Left lung (tissue), 14 donors: ENCODE measurements at places on chromosomes 12 and 14. TPM values are rescaled to one million over a fixed set of nuclear protein-coding genes. Genes with fewer than 3 reads are reported as not detected.

DDX24 gene
- 135 TPM for polyA plus RNA-seq

CHST11 gene
- 13.6 TPM for polyA plus RNA-seq

COX8C gene
- polyA plus RNA-seq = not detected

APAF1 gene
- 48.3 TPM for polyA plus RNA-seq

SCYL2 gene
- 69.9 TPM for polyA plus RNA-seq

PZP gene
- 2.4 TPM for polyA plus RNA-seq

HOXC6 gene
- polyA plus RNA-seq = 3.1 TPM

SALL2 gene
- 37.8 TPM for polyA plus RNA-seq

ANO4 gene
- 6.9 TPM for polyA plus RNA-seq

TRIP11 gene
- polyA plus RNA-seq = 34.8 TPM

STAT6 gene
- 173 TPM for polyA plus RNA-seq

CDKN3 gene
- 23.7 TPM for polyA plus RNA-seq

TAS2R14 gene
- polyA plus RNA-seq = 5.0 TPM

EIF2S3B gene
- polyA plus RNA-seq = 7.3 TPM

DPF3 gene
- polyA plus RNA-seq = 2.7 TPM

- no peak for DNase-seq
Observed at GRCh38 chr12:91404441-91404840, 221.8 kb upstream of the DCN start.

DNA sequence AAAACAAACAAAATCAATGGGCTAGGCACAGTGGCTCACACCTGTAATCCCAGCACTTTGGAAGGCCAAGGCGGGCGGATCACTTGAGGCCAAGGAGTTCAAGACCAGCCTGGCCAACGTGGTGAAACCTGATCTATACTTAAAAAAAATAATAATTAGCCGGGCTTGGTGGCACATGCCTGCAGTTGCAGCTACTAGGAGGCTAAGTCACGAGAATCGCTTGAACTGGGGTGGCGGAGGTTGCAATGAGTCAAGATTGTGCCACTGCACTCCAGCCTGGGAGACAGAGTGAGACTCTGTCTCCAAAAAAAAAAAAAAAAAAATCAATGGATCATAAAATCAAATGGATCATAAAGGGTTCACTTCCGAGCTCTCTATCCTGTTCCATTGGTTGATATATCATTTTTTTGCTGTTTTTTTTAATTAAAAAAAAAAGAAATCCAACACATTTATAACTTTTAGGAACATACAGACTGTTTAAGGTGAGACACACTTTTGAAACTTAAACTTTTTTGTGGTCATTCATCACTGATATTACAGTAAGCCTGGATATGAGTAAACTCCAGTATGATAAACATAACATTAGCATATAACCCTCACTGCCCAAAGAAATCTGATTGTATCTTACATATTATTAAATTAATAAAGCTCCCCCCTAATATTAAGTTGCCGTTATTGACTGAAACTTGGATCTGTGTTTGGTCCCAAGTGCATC, 22.1 kb downstream of the MOK start:
- no peak for DNase-seq

GRCh38 chr12:40253936-40254335, 29.1 kb downstream of the LRRK2 start:
- DNase-seq = no peak

DNA sequence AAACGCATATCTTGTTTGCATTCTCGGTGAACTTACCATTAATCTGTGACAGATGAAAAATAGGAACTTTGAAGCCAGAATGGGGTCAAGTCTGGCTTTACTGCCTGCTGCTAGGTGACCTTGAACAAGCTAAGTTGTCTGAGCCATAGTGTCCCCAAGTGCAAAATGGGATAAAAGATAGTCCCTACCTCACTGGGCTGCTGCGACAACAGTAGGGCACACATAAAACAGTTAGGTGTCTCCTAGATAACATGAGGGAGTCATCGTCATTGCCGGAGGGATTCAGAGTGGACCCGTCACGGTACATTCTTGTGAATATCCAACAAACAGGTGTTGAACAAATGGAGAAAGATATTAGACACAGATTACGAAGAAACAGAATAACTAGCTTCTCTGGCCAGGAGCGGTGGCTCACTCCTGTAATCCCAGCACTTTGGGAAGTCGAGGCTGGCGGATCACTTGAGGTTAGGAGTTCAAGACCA, 71.2 kb downstream of the NINJ2 start:
- no peak for DNase-seq

DNA sequence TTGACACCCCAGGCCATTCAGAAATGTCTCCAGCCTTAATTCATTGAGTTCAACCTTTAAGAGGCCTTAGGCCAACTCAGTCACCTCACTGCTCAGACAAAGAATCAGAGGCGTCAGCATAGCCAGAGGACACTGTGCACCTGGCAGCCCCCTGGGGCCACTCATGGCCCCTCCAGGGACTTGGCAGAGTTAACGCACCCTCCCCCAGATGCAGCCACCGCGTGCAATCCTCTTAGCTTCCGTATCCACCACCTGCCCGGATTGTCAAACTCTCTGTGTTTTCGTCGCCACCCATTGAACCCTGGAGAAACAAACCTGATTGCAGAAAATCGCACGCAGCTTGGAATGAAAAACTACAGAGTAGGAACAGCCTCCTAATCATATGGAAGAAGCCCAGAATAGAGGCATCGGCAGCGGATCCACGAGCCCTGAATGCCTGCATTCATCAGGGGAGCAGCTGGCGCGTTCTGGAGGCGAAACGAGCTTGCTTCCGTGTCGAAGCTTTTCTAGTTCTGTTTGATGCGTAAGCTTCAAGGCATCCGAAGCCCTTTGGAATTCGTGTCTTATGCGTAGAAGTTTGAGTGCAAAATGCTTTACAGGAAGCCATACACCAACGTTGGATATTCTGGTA, 22.4 kb downstream of the BRI3BP start:
- no peak for DNase-seq

DNA sequence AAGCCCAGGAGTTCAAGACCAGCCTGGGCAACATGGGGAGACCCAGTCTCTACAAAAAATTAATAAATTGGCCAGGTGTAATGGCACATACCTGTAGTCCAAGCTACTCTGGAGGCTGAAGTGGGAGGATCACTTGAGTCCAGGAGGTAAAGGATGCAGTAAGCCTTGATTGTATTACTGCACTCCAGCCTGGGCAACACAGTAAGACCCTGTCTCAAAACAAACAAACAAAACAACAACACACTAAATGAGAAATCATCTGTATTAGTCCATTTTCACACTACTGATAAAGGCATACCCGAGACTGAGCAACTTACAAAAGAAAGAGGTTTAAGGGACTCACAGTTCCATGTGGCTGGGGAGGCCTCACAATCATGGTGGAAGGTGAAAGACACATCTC, 4.7 kb upstream of the MLXIP start:
- no peak for DNase-seq

GRCh38 chr12:59403259-59403932, 192.4 kb upstream of the SLC16A7 start:
- no peak for DNase-seq

DNA sequence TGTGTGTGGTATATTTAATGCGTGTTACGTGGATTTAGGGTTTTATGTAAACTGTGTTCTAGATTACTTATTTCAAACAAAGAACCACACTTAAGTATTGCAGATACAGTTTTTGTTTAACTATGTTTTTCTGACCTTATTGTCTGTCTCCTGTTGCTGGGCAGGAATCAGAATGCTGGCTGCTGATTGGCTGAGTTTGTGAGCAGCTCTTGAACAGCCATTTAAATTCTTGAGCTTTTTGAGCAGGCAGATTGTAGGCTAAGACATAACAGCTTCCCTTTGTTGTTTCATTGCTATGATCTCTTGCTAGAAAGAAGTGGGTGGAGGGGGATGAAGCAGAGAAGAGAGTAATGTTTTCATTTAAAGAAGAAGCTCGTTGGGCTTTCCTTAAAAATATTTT, 52.2 kb downstream of the ATF7IP start:
- DNase-seq = no peak

DNA sequence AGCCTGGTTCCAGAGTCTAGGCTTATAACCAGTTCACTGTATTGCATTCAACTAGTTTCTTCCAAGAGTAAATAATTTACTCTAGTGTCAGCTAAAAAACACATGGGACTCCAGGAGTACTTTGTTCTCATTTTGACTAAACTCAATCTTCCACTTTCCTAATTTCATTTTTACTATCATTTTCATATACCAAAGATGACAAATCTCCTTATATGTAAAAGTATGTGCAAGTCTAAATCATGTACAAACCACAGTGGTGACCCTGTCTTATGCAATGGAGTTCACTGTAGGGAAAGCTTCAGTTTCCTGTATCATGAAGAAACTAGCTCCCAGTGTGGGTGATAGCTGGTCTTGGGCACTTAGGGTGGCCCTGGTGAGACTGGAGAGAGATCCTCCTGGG, 151.6 kb downstream of the HELB start:
- DNase-seq = no peak

GRCh38 chr12:2768224-2768961, 26.4 kb upstream of the FKBP4 start:
- no peak for DNase-seq

- DNase-seq = no peak
Observed at GRCh38 chr14:77424862-77425261, 1.5 kb upstream of the NOXRED1 start.

- no peak for DNase-seq
Observed at GRCh38 chr12:104010606-104011169, 39.3 kb downstream of the GLT8D2 start.

GRCh38 chr12:58131986-58132755, 190.8 kb downstream of the ATP23 start:
- DNase-seq = no peak

- DNase-seq = no peak
Observed at GRCh38 chr12:99026332-99027054, 381.4 kb downstream of the APAF1 start.

DNA sequence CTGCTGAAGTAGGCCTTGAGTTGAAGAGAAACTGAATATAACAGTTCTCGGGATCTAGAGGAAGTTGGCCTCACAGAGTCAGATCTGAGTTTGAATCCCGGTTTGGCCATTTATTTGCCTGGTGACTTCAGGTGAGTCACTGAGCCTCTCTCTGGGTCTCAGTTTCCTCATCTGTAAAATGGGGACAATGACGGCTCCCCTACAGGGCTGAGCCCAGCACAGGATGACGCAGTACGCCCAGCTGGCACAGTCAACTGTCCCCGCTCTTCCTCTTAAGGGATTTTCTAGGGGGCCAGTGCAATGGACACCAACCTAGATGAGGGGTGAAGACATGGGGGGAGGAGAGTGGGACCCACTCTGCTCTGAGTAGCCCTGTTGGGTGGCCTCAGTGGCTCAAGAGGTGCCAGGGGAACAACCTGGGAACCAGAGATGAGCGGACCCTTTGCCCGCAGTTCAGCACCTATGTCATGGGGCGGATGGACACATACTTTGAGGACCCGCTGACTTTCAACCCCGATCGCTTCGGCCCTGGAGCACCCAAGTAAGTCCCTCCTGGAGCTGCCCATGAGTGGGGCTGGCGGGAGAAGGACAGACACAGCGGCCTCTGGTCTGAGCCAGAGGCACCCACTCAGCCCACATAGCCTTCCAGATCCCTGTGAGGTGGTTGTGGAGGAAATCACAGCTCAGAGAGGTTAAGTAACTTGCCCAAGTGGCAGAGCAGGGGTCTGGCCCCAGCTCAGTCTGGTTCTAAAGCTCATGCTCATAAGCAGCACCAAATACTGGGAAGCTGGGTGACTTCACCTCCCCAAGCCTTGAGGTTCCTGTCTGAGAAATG, 41.1 kb downstream of the CYP46A1 start:
- no peak for DNase-seq

DNA sequence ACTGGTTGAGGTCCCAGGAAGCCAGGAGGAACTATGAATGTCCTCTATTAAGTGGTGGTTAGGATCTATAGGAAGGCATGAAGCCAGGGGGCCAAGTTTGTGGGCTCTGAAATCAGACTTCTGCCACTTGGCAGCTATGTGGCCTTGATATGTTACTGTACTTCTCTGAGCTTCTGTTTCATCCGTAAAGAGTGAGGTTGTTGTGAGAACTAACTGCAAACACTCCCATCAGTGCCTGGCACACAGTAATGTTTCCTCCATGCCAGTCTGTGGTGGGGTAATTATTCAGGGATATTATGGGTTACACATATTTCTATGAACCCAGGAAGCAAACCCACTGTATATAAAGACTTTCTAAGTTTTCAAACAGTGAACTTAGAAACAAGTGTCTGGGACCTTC, 57.4 kb downstream of the PLXNC1 start:
- no peak for DNase-seq
